ENCODE measurements at places on chromosomes 1 and 21.

DNA sequence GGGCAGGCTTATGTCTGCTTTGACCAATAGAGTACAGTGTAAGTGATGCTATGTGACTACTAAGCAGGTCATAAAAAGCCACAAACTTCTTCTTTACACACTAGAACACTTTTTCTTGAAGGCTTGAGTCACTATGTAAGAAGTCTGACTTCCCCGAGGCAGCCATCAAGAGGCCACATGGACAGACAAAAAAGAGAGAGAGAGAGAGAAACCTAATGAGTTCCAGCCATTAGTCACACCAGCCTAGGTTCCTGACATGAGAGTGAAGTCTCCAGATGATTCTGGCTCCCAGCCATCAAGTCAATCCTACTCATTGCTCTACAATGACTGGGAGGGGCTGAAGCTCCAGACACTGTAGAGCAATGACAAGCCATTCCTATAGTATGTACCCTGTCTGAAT, 101.4 kb downstream of the LHX9 start:
- no peak for DNase-seq

- DNase-seq, result no peak
Observed at GRCh38 chr1:193368302-193368701, 181.9 kb upstream of the B3GALT2 start.

- no peak for DNase-seq
Observed at GRCh38 chr1:6753320-6754140, 31.7 kb upstream of the CAMTA1 start.

DNA sequence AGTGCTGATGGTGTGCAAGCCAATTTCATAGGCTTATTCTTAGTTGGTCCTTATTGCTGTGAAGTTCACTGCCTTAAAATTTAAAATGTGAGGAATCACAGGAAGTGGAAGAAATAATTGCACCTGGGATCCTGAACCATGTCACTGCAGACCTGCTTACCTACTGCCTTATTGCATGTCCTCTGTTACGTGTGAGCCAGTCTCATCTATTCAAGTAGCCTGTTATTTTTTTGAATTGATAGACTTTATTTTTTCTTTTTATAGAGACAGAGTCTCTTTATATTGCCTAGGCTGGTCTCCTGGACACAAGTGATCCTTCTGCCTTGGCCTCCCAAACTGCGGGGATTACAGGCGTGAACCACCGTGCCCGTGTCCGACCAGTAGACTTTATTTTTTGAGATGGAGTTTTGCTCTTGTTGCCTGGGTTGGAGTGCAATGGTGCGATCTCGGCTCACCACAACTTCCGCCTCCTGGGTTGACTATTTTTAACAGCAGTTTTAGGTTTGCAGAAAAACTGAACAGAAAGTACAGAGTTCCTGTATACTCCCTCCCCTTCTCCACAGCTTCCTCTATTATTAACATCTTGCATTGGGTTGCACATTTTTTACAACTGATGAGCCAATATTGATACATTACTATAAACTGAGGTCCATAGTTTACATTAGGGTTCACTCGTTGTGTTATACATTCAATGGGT, 14.0 kb upstream of the DISC1 start:
- no peak for DNase-seq

GRCh38 chr1:50995651-50996050, 25.6 kb downstream of the CDKN2C start:
- DNase-seq, result no peak

- no peak for DNase-seq
Observed at GRCh38 chr1:182357171-182357570, 34.4 kb downstream of the GLUL start.

- no peak for DNase-seq
Observed at GRCh38 chr1:20847611-20848080, 60.5 kb upstream of the HP1BP3 start.

DNA sequence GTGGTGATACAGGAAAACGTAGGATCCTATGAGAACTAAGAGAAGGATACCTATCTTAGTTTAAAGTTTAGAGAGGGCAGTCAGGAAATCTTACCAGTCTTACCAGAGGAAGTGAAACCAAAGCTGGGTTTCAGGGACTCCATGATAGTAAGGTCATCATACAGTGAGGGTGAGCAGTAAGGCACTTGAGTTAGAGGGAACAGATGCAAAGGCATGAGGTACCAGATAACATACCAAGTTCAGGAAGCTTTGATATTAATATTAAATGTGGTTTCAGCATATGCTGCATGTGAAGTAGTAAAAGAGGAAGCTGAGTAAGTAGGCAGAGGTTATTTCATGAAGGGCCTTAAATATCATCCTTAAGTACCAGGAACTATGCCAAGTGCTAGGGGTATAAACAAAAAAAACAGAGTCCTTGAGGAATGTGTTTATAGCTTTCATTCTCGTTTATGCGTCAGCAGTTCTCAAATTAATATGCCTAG, 16.9 kb downstream of the ATG4C start:
- no peak for DNase-seq
